ENCODE measurements at places on chromosomes 11 and 22.

GRCh38 chr11:122491509-122491908, 164.0 kb upstream of the UBASH3B start:
- no peak for DNase-seq

DNA sequence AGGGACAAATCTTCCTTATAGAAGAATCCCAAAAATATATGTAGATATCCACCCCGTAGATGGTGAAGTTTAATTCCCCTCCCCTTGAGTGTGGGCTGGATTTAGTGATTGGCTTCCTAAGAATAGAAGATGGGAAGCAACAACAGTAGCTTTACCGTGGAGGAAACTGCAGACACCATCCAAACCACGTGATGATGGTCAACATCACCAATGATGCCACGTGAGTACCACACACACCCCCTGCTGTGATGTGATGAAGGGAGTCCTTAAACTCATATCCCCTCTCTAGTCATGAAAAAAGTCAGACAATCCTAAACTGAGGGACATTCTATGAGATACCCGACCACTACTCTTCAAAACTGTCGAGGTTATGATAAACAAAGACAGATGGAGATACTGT, 76.4 kb upstream of the SLC22A12 start:
- no peak for DNase-seq

DNA sequence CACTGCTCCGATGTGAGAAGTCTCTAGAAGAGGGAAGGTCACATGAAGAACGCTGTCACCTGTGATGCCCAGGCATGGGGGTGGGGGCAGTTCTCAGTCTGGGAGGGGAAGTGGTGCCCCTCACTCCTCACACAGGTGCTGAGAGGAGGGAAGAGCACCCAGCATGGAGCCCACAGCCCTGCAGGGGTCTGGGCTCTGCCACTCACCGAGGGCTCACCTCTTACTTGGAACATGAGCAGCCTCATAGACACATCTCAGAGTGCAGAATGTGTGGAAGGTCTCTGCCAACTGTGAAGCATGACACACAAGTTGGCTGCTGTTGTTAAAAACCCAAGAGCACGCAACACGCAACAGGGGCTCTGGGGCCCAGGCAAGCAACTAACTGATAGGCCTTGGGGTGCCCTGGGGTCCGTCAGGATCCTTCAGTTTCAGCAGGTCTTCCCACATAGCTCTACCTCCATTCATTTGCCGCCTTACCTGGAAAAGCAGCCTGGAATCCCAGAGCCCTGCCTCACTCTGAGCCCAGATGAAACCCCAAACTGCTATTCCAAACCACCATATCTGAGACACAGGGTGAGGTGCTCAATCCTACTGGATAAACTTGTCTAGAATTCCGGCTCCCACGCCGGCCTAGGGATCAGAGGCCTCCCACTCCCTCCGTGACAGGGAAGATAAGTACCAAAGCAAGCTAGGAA, 17.5 kb upstream of the TMPRSS4 start:
- DNase-seq: no peak

DNA sequence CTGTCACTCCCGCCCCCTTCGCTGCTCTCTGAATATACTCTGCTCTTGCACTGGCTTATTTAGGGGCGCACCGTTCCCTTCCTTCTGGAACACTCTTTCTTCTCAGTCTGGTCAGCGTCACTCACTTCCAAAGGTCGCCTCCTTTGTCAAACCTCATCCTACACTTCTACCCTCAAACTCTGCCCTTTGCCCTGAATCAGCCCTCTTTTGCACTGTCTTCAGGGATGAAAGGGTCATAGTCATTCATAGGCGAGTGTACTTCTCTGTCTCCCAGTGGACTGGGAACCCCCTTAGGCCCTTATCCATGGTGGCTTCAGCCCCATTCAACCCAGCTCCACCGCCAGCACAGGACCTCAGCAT, 15.4 kb downstream of the MOGAT2 start:
- DNase-seq: no peak

DNA sequence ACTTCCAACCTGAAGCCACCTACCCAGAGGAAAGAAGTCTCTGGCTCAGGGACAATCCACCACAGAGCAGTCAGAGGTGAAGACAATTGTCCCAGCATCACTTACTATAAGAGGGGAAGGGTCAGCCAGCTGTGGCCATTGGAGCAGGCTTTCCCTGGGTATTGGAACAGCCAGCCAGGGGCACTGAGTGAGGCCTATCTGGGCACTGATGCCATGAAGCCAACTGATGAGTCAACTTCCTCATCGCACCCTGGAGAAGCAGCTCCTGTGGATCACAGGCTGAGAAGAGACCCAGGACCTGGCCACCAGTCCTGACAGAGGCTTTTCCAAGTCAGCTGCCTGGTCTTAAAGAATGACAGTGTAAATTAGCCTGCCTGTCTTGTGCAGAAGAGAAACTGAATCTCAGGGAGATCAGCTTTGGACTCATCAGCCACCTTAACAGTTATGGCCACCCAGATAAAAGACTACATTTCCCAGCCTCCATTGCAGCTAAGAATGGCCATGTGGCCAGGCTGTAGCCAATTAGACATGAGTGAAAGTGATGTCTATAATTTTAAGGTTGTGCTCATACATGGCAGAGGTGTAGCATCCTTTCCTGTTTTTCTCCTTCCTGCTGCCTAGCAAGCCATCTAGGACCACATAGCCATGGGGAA, 19.0 kb downstream of the CHST1 start:
- no peak for DNase-seq

DNA sequence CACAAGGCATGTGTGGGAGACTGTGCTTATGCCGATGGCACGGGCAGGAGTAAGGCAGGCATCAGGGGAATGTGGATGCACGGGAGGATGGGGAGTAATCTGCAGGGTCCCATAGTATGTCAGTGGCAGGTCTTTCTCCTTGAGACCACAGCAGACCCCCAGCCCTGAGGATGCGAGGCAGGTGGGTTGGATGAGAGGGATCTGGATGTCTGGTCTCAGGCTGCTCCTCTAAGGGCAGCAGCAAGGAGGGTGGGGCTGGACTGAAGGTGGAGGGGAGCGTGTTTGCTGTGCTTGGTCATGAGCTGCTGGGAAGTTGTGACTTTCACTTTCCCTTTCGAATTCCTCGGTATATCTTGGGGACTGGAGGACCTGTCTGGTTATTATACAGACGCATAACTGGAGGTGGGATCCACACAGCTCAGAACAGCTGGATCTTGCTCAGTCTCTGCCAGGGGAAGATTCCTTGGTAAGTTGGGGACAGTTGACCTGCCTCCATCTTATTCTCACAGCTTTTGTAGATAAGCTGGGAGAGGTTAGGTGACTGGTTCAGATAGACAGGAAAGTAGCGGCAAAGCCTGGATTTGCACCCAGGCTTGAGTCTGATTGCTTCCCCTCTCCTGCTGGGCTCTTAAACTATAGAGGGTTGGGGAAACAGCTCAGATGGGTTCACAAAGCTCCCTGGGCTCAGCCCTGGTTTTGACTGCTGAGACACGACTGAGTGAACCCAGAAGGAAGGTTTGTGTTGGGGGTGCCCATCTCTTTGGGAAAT, at the start of gene APOL1:
TSS of gene APOL1 (plus strand) at position 380 of the 769 bp plus-strand sequence. CDS start 1,823 bp downstream, outside the sequence.
- peak; percentile 19 for DNase-seq

DNA sequence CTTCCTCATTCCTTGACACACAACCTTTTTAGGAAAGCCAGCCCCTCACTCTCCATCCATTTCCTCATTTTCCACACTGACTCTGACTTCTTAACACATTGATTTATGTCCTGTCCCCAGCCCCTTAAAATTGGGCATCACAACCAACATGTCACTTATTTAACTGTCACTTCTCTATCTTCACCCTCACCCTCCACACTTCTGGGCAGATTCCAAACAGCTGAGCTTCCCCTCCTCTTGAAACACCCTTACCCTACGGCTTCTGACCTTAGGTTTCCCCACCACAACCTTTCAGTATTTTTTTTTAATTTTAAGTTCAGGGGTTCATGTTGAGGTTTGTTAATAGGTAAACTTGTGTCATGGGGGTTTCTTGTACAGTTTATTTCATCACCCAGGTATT, 696.3 kb downstream of the DLG2 start:
- DNase-seq: no peak

- DNase-seq: no peak
These were observed 61.2 kb upstream of the BLID start for GRCh38 chr11:122177238-122177637.

- no peak for DNase-seq
These were observed 72.4 kb downstream of the LDLRAD3 start for GRCh38 chr11:36016263-36016662.

- DNase-seq: no peak
These were observed 544.4 kb downstream of the OPCML start for GRCh38 chr11:132987936-132988335.

DNA sequence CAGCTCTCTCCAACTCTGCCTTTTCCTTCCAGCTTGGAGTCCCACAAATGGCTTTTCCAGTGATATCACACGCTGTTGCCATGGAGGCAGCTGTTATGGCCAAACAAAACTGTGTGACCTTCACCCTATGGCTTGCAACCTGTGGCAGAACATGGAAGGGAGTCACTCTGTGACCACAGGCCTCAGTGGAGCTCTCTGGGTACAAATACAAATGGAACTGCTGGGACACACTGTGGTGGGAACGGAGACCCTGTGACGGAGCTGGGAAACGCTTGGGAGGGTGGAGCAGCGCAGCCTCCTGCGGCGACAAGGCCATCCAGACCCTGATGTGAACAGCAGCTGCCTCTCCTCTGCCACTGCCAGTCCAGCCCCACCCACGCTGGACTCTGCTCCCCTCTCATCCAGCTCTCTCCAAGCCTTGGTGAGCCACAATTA, 162.5 kb downstream of the ETS1 start:
- DNase-seq: no peak

GRCh38 chr11:32840587-32840986, 10.9 kb downstream of the PRRG4 start:
- no peak for DNase-seq

DNA sequence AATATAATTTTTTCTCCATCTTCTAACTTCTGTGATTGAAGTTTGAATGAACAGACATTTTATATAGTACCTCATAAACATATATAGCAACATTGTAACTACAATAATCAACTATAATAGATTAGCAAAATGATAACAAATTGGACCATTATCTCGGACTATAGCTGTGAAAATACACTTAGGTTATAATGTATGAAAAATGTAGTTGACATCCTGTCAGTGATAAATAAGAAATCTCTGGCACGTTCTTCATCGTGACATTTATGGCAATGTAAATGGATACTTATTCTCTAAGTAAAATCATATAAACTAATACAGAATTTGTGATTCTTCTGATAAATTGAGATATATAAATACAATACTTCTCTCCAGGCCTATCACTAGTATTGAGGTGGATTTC, 333.3 kb downstream of the GUCY1A2 start:
- DNase-seq: no peak

GRCh38 chr22:29727131-29727523, 7.3 kb downstream of the CABP7 start:
- DNase-seq: no peak

DNA sequence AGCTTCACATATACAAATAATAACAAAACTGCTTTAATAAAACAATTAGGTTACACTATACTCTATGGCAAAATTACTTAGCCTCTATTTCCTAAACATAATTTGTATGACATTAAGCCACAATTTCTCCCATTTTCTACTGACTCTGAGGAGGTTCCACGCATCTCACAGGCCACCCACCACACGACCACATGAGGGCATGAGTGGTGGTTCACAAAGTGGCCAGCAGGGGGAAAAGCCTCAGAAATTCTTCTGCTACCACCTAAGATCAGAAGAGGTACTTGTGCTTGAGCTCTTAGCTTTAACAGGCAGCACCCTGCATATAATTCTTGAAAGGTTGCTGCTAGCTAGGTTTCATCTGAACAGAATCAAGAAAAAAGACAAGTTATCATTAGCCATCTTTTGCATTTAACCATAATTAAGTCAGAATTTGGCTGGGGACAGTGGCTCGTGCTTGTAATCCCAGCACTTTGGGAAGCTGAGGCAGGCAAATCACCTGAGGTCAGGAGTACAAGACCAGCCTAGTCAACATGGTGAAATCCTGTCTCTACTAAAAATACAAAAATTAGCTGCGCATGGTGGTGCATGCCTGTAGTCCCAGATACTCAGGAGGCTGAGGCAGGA, 7.7 kb downstream of the LPXN start:
- DNase-seq: peak; percentile 66

- no peak for DNase-seq
These were observed 25.1 kb upstream of the ALDH3B2 start for GRCh38 chr11:67699521-67699920.

GRCh38 chr11:31814176-31814868, 3.2 kb upstream of the PAX6 start:
- no peak for DNase-seq

DNA sequence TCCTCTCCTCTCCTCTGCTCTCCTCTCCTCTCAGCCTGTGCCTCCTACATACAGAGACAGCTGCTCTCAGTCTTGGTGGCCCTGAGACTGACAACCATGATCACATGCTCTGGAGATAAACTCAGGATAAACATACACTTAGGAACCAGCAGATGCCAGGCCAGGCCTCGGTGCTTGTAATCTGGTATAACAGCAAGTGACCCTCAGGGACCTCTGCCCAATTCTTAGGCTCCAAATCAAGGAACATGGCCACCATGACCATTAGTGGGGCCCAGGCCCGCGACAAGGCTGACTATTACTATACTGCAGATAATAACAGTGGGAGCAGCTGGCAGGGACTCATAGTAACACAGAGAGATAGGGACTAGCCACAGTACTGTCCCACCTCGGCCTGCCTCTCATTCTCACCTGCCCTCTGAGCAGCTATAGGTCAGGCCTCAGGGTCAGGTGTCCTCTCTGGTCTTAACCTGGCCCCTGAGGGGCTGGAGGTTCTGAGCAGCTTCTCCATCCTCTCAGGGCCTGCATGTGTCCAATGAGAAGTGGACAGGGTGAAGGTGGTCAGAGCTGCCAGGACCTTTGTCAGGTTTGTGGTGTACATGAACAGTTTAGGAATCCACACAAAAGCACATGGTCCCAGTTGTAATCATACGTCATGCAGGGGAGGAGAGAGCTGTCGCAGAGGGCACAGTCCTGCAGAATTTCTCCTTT, 106.1 kb downstream of the GGTLC2 start:
- no peak for DNase-seq

DNA sequence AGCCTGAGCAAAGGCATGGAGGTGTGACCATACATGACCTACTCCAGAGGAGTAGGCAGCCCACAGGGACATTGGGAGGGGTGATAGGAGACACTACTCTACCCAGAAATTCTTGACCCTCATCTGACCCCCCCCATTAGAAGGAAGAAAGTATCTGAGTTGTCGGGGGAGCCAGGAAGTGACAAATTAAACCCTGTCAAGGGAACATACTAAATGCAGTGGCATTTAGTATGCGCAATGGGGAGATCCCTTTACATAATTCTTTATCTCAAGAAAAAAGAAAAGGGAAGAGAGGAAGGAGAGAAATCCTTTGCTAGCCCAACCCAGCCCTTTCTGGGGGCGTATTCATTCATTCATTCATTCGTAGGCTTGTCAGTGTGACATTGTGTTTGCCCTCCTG, 58.8 kb downstream of the NAV2 start:
- no peak for DNase-seq

DNA sequence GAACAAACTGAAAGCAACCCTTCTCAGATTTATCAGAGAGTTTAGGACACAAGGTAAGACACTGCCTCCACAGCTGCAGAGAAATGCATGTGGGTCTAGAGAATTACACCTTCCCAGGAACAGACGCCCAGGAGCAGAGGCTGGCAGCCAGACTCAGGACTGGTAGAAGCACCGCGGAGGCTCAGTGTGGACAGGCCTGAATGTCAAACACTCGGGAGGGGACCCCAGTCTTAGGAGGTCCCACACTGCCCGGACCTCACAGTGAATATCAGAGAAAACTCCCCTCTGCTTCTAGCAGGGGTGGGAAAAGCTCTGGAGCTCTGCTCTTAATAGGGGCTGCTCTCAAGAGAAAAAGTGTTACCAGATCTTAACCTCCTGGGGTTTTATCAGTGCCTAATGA, 952.7 kb downstream of the BRD1 start:
- DNase-seq: no peak

GRCh38 chr22:39132281-39132680, 20.2 kb downstream of the CBX7 start:
- DNase-seq: no peak

All from effector memory CD4-positive, alpha-beta T cell (primary cell).